ENCODE measurements at places on chromosomes 16 and 17.

- DNase-seq, result no peak
These were observed 744.7 kb upstream of the GOT2 start for GRCh38 chr16:59478838-59479237.

GRCh38 chr17:37689317-37689716 lies 46.1 kb upstream of the DDX52 start:
- DNase-seq, result no peak

DNA sequence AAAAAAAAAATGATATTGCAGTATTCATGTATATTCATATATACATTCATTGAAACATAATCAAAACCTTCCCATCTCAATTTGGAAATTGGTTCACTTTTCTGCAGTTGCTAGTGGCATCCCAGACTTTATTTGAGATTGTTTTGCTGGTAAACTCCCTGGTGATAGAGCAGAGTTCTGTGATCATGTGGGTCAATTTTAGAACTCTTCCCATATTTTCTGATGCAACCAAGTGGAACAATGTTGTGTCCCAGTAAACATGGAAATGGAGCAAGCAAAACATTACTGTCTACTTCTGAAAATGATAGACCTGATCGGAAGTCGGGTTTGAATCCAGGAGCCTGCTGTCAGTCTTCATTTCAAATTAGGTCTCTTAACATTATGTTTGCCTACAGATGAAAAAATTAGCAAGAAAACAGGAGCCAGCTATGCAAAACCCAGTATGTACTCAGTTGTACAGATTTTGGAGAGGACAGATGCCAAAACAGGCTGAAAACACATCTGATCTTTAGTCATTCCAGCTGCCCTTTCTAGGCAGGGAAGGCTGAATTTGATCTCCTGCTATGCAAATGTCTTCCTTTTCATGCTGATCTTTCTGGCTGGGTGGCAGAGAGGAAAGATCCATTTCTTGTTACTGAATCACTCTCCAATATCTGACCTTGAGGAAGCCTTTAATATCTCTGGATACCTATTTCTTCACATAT lies 786.6 kb upstream of the SOX9 start:
- DNase-seq, result peak; percentile 8

GRCh38 chr17:40577611-40578065 lies 12.4 kb upstream of the CCR7 start:
- DNase-seq, result no peak

GRCh38 chr17:66469890-66470289 lies 167.5 kb downstream of the PRKCA start:
- no peak for DNase-seq

GRCh38 chr16:86355531-86355930 lies 154.8 kb upstream of the FOXF1 start:
- DNase-seq, result no peak

DNA sequence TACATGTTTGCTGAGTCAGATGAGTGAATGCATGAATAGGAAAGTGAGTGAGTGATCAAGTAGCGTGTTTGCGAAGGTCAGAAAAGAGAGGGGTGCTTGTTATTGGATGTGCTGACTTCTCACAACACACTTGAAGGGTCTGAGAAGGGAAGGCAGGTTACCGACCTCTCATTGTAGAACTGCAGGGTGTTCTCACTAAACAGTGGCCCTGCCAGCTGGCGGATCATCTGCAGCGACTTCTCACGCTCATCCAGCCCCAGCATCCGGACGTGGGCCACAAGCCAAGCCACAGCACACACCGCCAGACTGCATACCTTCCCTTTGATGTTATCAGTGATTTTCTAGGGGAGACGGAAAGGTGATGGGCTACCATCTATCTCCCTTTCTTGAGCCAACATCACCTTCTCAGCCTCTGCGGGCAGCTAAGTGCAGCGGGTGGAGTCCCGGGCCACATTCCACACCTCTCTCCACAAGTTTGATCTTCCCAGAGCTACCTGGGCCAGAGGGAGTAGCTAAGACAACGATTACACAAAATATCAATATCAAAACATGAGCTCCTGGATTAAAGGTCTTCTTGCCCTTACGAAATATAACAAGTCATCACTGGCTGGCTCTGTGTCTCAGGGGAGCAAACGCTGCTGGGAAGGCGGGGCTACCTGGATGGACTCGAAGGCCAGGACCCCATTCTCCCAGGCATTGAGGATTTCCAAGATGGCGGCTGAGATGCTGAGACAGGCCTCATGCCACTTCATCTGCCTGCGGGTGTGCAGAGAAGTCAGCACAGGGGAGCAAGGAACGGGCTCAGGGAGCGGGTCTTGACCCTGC lies 11.0 kb downstream of the CSF3 start:
- DNase-seq, result no peak

GRCh38 chr17:13541032-13541480 lies 60.7 kb downstream of the HS3ST3A1 start:
- no peak for DNase-seq

DNA sequence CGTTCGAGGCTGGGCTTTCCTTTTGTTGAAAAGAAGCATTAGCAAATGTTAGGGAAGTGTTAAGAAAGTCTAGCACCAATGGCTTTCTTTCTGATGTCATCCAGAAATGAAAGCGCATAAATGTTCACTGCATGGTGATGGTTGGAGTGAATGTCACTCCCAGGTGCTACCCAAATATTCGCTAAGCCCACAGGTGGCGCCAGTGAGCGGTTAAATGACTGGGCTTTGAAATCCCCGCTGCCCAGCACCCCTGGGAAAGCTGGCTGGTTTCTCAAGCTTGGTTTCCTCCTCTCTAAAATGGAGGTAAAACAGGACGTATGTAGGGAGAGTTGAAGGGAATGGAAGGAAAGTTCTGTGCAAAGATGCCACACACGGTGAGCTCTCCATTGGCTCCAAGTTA lies 104.4 kb downstream of the IRX5 start:
- peak; percentile 80 for DNase-seq

DNA sequence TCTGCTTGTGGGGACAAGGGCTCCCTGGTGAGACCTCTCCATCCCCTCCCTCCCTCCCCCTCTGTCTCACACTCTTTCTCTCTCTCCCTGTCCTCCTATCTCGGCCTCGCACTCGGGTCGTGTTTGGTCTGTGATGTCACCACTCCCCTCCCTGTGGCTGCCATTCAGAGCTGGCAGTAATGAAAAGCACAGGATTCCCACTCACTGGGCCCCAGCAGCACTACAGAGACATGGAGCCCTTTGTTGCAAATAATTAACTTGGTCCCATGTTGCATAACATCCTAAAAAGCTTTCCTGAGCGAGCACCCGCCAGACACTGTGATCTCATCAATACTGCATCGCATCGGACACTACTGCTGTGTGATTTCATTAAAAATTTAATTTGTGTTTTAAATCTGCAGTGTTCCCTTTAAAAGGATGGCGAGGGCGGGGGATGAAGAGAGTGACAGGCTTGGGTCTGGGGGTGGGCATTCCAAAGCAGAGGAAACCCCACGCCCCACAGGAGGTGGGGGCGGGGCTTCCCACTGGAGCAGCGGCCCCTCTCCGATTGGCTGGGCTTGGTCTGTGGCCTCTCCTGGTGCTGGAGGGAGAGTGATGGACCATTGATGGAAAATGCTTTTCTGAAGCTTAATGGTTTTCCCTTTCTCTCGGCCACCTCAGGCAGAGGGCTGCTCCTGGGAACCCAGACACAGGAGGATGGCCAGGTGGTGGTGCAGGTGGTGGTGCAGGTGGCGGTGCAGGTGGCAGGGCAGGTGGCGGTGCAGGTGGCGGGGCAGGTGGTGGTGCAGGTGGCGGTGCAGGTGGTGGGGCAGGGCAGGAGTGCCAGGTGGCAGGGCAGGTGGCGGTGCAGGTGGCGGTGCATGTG lies 15.3 kb upstream of the NPTX1 start:
- DNase-seq, result peak; percentile 82

DNA sequence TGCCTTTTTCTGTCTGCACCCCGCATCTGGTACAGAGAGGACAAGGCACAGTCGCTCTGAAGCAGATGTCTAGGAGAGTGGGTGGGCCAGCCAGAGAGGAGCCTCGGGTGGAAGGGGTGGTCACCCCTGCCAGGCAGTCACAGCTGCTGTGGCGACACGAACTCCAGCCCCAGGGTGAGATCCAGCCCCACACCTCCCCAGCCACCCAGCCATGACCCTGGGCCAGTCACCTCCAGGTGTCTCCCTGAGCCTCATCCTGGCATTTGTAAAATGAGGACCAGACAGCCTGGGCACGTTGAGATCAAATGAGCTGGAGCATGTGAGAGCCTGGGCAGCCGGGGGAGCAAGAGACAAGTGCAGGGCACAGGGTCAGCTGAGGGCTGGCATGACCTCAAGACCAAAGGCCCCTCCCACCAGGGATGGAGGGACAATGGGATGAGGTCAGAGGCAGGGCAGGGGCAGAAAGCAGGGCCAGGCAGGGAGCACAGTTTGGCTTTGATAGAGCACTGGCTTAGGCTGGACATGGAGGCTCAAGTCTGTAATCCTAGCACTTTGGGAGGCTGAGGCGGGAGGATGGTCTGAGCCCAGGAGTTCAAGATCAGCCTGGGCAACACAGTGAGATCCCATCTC lies 7.7 kb downstream of the ADAM11 start:
- DNase-seq, result no peak

DNA sequence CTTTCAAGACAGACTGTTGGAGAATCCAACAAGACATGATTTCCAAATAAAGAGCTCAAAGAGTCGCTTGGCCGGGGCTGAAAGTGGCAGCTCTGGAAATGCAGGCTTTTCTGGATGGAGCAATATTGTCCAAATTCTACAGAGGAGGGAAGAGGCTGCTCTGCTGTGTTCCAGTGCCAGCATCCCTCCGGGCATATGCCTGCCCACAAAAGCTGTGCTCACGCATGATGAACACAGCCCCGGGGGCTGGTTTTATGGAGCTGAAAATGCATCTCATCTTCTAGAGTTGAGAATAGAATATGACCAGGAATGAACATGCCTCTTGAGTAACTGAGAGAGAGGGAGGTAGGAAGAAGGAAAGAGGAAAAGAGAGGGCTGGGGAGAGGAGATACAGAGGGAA lies 74.7 kb upstream of the TOX3 start:
- no peak for DNase-seq

DNA sequence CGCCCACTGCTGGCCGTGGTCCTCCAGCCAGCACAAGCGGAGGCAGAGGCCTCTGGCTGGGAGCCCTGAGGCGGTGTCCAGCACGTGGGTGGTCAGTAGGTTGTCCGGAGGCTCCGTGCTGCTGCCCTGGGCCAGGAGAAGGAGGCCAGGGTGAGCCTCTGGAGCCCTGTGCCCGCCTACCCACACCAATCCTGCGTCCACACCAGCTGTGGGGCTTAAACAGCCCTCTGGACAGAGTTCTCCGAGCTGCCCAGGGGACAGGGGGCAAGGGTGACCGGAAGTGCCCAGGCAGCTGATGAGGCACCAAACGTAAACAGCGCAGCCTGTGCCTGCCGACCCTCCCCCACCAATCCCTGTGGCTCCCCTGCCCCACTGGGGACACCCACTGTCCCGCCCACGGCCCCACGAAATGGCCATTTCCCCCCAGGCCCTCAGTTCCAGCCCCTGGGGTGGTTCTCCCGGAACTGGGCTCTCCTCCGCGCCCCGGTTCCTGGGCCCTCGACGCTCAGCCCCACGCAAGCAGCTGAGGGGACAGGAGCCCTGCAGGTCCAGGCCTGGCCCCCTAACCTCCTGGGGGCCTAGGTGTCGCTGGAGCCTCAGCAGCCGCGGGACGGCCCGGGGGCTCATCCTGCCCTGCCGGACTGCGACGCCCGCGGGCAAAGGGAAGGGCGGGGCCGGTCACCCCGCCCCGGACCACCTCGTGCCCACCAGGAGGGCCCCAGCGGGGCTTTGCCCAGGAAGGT lies 27.9 kb upstream of the DBNDD1 start:
- DNase-seq, result peak; percentile 94

DNA sequence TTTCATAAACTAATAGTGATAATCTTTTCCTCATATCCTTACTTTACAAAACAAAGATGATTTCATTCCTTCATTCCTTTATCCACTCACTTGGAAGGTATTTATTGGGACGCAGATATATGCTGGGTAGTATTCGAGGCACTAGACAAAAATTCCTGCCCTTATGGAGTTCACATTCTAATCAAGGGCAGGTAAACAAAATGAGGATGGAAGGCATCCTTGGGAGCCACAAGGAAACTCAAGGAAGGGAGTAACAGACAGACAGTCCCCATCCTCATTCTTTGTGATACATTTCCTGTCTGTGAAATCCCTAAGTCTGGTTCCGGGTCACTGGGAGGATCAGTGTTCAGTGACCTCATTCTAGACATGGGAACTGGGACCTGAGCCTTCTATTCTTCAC lies 45.2 kb downstream of the SLC6A2 start:
- DNase-seq, result no peak

DNA sequence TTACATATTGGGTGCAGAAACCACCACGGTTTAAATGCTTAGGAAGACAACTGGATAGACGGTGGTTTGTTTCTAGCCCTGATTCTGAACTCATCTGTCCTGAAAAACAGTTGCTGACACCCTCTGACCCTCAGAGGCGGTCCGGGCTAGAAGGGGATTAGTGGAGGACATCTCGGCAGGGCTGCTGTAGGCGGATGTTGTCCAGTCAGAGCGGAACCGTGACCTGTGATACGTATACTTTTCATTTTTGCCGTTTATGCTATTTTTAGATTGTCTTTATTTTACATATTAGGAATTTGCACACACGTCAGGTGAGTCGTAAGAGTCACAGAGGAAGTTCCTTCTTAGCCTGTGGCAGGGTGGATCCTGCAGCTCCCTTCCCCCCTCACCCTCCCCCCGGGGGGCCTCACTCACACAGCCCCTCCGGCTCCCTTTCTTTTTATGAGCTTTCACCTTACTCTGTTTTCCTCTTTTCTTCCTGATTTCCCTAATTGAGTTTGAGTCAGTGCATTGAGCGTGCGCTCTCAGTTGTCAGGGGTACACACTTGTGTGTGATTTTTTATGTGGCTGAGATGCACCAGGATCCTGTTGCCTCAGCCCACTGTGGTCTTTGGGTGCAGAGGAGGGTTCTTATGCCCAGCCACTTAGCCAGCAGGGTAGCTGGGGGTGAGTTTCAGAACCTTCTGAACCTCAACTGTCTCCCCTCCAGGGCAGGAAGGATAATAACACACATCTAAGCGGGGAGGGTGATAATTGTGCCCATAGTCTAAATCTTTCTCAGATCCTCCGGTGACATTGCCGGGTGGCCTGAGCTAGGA lies 211.1 kb upstream of the CHMP6 start:
- DNase-seq, result peak; percentile 45

DNA sequence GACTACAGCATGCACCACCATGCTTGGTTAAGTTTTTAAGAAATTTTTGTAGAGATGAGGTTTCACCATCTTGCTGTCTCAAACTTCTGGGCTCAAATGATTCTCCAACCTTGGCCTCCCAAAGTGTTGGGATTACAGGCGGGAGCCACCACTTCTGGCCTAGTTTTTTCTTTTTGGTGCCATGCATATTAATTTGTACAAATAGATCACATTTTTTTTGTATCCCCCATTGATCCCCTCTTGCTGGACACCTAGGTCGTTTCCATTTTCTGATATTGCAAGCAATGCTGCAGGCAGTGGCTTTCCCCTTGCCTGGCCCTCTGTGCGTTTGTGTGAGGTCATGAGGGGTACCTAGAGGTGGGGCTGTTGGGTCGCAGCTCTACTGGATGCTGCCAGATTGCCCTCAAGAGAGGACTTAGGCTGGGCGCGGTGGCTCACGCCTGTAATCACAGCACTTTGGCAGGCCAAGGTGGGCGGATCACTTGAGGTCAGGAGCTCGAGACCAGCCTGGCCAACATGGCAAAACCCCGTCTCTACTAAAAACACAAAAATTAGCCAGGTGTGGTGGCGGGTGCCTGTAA lies 23.8 kb downstream of the RAP1GAP2 start:
- no peak for DNase-seq

All from neural progenitor cell (in vitro differentiated cells).